ENCODE measurements at places on chromosomes 2 and 18. TPM values are rescaled to one million over a fixed set of nuclear protein-coding genes. Genes with fewer than 3 reads are reported as not detected.
A peak's percentile ranks its signal among the peaks of the same experiment; 100 is the strongest.

Gene POTEJ
- not detected for total RNA-seq

Gene FAM110C
- 0.78 TPM for total RNA-seq

Gene FAP
- not detected for total RNA-seq

Gene CFAP65
- total RNA-seq: not detected

GRCh38 chr2:33373986-33374385 lies 102.5 kb upstream of the RASGRP3 start:
- DNase-seq: no peak

GRCh38 chr2:64380853-64381527 lies 73.0 kb upstream of the LGALSL start:
- no peak for DNase-seq

DNA sequence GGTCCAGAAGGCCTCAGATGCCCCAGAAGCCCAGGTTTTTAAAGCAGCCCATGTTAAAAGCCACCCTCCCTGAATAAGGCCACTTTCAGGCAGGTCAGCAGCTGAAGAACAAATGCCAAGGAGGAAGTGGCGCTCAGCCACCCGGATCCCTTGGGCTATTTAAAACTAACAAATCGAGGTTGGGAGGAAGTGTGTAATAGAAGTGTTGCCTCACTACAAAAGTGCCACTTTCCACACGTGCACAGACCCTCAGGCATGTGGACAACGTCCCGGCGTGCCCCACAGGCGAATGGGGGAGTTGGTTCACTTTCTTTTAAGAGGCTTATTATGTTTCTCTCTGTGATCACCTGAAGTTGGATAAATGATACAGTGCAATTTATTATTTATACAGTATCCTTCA lies 173.8 kb upstream of the SALL3 start:
- DNase-seq: no peak

DNA sequence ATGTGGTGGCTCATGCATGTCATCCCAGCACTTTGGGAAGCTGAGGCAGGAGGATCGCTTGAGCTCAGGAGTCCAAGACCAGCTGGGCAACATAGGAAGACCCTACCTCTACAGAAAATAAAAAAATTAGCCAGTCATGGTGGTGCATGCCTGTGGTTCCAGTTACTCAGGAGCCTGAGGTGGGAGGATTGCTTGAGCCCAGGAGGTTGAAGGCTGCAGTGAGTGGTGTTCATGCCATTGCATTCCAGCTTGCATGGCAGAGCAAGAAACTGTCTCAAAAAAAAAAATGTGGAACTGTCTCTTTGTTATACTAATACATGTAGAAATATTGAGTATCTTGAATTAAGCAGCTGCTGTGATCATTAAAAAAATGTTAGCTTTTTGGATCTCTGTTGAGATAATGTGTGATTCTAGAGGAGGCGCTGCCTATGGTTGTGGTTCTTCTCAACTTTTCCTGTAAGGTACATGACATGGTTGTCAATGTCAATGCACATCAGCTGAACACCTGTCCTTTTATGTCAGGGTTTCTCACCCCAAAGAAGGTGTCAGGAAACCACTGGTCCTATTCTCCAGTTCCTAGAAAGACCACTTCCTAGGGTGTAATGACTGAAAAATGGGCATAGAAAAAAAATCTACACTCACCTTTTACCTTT lies 34.7 kb upstream of the IL1RL1 start:
- no peak for DNase-seq

DNA sequence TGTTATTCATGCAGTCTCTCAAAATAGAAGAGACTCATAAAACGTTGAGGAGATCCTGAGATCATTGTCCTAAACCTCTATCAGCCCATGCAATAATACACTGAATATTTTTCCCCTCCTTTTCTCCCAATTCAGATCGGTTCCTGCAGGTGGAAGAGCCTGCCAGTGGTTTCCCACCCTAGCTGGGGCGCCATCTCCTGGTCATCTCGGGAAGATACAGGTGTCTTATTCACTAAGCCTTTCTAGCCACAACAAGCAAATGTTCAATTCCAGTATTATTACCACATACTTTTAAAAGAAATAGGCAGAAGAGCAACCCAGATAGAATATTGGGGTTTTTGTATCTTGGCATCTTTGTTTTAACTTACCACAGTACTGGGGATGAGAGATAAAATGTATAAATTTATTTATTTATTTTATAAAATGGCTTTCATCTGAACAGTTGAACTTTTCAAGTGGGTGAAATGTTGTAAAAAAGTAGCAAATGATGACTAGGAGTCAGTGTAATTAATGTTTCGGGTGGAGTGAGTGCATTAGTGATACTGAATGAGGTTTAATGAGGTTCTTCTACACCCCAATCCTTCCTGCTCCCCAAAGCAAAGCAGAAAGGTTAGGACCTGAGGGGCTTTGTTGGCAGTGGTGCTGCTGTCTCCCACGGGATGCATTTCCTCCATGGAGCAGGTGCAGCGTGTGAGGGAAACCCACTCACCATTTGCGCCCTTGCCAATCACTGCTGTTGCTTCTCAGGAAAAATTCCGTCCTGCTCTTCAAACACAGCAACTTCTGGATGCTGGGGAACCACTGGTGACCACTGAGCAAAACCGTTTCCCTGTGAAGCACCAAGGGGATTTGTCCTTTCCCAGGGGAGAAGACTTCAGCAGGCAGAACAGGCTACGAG lies 147.1 kb upstream of the FHL2 start:
- peak; percentile 31 for DNase-seq

DNA sequence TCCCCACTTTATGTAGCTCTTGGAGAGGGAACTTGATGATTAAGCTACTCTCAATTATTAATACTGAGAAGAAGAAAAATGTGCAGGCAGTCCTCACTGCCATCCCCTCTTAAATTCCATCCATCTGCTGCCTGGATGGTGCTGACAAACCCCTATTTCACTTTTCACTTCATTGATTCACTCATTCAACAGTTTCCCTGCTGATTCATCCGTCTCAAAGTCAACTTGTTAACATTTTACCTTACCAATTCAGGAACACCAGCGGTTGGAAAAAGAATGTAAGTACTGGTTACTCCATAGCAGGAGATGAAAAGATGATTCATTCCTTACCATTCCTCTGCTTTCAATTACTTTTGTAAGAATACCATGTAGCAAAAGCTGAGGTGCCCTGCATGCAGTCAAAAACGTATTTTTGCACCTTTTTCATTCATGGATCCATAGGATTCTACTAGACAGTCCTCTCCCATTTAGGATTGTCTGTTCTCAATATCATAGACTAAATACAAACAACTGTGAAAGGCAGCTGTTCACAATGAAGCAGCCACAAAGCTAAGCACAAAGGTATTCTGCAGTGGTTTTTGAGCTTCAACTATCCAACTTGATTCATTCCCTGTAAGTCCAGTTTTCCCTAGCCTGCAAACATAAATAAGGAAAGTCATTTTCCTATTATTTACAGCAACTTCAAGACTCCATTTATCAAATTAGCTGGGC lies 262.0 kb downstream of the MREG start:
- DNase-seq: no peak

- no peak for DNase-seq
Observed at GRCh38 chr2:22800412-22800811, 584.6 kb upstream of the KLHL29 start.

GRCh38 chr2:234412726-234413125 lies 84.2 kb downstream of the ARL4C start:
- DNase-seq: no peak

- DNase-seq: no peak
Observed at GRCh38 chr18:78085241-78086185, 835.9 kb downstream of the GALR1 start.

- no peak for DNase-seq
Observed at GRCh38 chr2:47601568-47601967, 181.4 kb upstream of the MSH6 start.

DNA sequence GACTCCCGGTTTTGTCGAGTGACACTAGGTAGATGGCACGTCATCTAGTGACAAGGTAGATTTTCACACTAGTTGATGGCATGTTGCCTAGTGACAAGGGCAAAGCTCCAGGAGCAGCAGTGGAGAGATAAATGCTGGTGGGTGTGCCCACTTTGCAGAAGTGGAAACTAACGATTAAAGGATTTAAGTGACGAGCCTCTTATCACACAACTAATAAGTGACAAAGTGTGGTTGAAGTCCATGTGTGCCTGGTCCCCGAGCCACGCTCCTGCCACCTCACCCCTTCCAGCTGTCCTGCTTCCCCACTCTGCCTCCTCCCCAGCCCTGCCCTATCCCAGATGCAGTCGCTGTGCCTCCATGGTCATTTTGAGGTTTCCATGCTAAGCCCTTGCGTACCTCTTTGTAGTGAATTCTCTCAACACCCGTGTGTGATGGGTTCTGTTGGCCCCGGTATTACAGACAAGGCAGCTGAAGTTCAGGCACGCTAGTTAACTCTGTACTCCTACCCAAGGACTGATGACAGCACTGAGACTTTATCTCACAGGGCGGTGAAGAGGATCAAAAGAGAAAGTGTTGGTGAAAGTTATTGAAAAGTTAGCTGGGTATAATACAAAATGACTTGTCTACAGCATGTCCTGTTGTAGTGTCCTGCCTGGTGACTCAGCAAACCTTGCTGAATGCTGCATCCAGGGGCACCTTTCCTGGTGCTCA lies 113.4 kb upstream of the GLI2 start:
- DNase-seq: no peak

GRCh38 chr2:157771234-157771633 lies 104.9 kb downstream of the ACVR1 start:
- no peak for DNase-seq

- no peak for DNase-seq
Observed at GRCh38 chr18:58970943-58971790, 106.5 kb downstream of the ZNF532 start.

DNA sequence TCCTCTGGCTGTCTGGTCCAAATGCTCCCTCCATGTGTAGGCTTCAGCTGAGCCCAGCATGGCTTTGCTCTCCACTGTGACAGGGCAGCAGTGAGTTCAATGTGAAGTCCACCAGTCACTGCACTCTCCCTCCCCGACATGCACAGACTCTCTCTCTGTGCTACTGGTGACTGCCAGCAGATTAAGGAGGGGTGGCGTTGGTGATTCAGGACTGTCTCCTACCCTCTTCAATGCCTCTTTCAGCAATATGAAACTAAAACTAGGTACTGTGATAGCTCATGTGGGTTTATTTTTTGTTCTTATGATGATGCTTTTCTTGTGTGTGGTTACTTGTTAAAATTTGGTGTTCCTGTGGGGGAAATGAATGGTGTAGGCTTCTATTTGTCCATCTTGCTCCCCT lies 201.0 kb upstream of the RBMS1 start:
- DNase-seq: no peak

DNA sequence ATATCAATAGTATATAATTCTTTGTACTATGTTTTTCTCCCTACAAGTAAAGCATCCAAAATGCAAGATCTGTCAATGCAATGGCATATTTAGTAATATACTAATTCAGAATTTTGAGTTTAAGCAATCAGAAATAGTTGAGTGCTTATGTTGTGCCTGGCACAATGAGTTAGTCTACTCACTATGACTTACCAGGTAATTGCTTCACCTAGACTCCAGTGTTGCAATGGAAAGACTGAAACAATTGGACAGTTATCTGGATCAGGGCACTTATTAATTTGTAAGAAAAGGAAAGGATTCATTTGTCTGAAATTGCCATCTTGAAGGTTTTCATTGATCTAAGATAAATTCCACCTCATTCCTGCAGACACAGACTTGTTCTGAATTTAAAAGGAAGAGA lies 97.6 kb upstream of the TCF4 start:
- no peak for DNase-seq
